Stimulated activated naive CD4-positive, alpha-beta T cell treated with Interleukin-2 at 50 U/mL for 16 hours (primary cell): ENCODE measurements at places on chromosomes 3 and 15.

DNA sequence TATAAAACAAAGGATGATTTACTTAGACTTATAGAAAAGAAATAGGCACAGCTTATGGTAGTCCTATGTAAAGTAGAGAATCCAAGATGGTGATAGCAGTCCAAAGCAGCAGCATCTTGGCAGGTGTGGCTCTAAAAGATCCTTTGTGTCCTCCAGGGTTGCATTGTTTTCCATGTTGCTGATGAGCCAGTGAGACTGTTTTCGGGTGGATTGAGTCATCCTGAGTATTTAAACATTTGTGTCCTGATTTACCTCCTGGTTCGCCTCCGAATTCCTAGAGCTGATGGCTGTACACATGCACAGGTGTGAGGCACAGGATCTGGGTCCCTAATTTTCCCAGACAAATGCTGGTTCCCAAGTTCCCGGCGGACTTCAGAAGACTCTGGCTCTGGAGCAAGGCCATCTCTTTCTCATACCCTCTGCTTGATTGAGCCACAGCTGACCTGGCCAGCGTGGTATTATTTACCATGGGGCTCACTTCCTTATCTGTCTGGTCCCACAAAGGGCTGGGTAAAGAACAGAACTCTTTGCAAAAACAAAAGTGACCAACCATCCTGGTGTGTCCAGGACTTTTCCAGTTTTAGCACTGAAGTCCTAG, 51.0 kb downstream of the ARNT2 start:
- DNase-seq = no peak

GRCh38 chr3:104974316-104974715, 392.4 kb upstream of the ALCAM start:
- no peak for DNase-seq

DNA sequence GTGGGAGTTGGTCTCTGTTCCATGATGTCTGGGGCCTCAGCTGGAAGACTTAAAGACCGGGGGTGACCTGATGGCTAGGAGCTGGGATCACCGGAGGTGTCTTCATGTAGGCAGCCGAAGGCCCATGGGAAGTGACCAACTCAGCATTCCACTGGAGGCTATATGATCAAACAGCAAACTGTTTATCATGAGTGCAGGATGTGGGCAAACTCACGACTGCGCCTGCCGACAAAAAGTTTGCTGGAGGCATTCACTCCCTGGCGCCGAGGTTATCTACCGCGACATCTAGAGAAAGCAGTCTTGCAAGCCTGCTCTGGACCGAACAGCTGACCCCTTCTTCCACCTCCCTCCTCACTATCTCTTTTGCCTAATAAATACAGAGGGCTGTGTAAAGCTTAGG, 62.7 kb upstream of the NR2C2 start:
- peak; percentile 5 for DNase-seq

DNA sequence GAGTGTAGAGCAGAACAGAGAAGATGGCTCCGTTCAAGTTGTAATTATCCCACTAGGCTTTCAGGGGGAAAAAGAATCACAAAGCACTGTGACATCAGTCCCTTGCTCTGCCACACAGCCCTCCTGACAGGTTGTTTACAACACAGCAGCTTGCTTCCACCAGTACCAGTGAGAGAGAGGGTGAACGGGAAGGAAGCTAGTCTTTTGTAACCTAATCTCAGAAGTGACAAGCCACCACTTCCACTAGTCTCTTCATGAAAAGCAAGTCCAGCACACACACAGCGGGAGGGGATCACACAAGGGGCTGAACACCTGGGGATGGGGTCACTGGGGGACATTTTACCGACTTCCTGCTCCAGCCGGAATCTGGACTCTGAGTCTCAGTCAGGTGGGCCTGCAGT, 86.3 kb downstream of the FAM81A start:
- DNase-seq = no peak

GRCh38 chr15:84887938-84888337, 3.5 kb downstream of the SLC28A1 start:
- DNase-seq = no peak

DNA sequence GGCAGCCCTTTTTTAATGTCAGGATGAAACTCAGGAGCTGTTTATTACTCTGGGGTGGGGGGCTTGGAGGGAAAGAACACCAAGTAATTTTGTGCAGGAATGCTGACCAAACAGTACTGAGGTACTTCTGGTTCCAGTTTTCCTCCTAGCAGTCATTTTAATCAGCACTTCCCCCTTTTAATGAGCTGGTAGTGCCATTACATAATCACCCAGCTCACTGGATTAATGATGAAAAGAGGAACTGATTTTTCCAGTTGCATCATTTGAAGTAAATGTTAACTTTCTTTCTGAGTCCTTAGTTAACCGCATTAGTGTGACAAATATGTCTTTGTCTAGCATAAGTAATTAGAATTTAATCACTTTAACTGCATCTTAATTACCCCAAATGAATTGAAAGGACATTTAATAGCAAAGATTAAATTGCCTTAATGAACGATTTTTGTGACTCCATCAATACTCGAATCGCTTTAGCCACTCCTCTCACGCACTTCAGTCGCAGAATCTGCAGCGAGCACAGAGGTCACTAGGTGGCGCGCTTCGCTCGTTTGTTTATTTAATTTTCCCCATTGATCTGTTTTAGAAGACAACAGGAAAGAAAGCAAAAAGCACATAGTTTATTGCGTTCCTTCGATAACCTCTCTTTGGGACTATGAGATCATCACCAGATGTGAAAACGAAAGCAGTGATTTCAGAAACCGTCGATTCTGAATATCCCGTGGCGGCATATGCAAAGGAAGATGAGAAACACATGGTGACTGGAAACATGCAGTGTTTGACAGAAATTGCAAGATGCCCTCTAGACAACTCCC, 9.8 kb downstream of the ONECUT1 start:
- DNase-seq = peak; percentile 57

GRCh38 chr3:12471241-12471640, 13.0 kb upstream of the TSEN2 start:
- DNase-seq = peak; percentile 68

- peak; percentile 26 for DNase-seq
Measured at GRCh38 chr3:184361532-184361931, at the start of the genes CLCN2 and POLR2H. Gene CLCN2, minus strand, starts transcription at chr3:184361605. Its CDS starts 126 bp downstream, at chr3:184361479. Gene POLR2H, plus strand, starts transcription at chr3:184361710. Its CDS starts 1,783 bp downstream, at chr3:184363493.

GRCh38 chr15:77033417-77033728, 37.5 kb downstream of the TSPAN3 start:
- DNase-seq = no peak

DNA sequence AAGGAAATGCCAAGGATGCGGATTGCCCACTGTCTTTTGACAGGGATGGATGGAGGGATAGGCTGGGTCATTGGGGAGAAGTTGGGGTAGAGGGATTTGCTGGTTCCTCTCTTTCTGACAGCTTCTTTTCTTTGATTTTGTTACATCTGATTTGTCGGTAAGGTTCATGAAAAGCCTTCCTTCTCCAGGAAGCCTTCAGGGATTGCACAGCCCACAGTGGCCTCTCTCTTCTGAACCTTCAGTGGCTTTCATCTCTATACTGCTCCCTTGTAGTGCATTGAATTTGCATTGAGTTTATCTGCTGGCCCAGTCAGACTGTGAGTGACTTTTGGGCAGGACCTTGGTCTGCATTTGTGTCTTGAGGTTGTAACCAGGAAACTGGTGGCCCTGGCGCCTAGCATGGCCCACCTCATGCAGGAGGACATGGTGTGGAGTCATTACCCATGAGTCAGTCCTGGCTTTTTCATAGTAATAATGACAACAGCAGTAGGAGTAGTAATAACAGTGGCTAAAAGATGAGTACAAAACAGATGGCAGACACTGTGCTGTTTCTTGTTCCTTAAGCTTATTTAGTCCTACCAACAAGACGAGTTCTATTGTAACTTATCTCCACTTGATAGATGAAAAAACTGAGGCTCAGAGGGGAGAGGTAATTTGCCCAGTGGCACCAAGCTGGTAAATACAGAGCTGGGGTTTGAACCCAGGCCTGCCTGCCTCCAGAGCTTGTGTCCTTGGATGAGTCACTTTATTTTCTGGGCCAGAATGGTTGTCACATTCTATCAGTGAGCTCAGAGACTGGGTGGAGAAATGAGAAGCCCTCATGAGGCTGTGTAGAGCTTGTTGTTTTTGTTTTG, 28.4 kb downstream of the SMAD6 start:
- DNase-seq = no peak

GRCh38 chr3:9951962-9952805, at the start of gene PRRT3:
Gene PRRT3, minus strand, starts transcription at chr3:9952408. Its CDS starts 2,293 bp downstream, at chr3:9950115.
- DNase-seq = peak; percentile 54

DNA sequence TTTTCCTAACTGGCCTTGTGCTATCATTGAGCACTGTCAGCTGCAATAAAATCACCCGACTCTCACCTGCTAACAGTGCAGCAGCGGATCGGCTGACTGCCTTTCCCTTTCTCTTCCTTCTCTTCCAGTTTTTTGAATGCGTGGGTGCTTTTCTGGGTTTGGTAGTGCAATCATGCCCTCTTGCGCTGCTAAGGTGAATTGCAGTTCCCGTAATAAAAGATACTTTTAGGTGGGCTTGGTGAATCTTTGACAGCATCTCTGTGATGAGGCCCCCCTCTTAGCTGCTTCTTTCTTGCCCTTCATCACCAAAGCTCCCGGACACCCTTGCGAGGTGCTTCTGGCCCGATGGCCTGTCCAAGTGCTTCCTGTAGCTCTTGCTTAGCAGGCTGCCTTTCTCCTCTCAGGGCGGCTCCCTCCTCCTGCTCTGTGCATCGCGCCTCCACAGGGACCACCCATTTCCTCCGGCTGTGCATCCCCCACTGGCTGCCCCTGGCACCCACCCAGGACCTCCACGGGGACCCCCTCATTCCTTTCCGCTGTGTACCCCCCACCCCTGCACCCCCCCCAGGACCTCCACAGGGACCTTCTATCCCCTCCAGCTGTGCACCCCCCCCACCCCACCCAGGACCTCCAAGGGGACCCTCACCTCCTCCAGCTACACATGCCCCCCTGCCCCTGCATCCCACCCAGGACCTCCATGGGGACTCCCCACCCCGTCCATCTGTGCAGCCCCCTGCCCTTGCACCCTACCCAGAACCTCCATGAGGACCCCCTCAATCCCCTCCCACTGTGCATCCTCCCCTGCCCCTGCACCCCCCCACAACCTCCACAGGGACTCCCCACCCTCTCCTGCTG, 50.8 kb upstream of the RPL32 start:
- DNase-seq = peak; percentile 13

GRCh38 chr3:185549122-185549521, 3.3 kb downstream of the LIPH start:
- DNase-seq = no peak

GRCh38 chr3:36597422-36597821, 166.9 kb downstream of the DCLK3 start:
- DNase-seq = no peak

DNA sequence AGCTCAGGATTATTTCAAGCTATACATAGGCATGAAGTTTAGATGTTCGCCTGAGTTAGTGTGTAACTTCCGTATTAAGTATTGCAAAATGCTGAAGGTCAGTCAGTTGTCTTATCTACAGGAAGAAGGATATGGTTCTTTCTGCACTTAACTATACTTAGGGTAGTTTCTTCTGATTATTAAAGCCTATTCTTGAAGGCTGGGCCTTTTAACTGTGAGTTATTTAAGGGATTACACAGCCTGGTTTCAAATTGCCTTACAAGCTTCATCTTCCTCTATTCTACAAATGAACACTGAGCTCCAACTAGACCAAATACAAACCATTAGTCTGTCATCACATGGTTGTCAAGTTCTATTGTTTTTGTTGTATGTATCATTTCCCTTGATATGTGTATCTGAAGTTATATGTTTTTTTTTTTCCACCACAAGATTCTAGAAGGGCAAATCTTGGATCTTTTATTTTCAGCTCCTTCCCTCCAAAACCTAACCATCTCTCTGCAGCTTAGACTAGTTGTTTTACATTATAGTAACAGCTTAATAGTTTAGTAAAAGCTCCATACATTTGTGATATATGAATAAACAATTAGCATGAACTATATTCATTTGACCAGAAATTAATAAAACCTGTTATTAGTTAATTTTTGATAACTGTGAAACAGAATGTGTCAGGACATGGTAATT, 272.9 kb upstream of the KCNMB2 start:
- no peak for DNase-seq

DNA sequence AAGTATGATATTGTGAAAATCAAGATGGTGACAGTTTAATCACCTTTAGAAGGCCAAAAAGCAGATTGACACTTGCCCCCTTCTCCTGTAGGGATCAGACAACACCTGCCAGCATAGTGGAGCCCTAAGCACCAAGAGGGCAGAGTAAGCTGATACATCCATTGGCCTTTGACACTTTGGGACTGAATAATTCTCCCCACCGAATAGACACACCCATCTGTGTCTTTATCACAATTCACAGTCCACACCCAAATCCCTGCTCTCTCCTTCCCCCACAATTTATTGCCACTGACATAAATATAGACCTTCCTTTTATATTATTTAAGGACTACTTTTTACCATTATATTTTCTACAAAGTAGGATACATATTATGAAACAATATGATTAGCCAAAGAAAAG, 3.1 kb upstream of the WDR49 start:
- DNase-seq = no peak

GRCh38 chr3:126117212-126117611, 33.3 kb upstream of the SLC41A3 start:
- no peak for DNase-seq

- DNase-seq = no peak
Measured at GRCh38 chr3:112519424-112520001, 20.2 kb upstream of the BTLA start.

DNA sequence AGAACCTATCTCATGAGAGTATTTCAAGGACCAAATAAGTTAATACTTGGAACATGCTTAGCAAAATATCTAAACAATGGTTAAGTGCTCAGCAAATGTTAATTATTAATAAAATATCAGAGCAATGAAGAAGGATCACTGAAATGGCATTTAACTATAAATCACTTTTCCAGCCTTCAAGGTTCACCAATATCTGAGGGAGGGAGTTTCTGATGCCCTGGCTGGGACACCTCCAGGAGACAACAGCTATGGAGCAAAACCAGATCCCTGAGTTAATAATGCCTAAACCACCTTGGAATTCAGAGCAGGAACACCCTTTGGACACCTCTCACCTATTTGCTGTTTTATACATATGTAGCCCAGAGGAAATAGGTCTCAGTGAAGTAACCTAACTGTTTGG, 6.4 kb upstream of the FAM174B start:
- no peak for DNase-seq

- peak; percentile 51 for DNase-seq
Measured at GRCh38 chr3:57756528-57757401, 656 bp downstream of the SLMAP start.

- no peak for DNase-seq
Measured at GRCh38 chr3:159432682-159433340, 555.8 kb upstream of the IL12A start.

DNA sequence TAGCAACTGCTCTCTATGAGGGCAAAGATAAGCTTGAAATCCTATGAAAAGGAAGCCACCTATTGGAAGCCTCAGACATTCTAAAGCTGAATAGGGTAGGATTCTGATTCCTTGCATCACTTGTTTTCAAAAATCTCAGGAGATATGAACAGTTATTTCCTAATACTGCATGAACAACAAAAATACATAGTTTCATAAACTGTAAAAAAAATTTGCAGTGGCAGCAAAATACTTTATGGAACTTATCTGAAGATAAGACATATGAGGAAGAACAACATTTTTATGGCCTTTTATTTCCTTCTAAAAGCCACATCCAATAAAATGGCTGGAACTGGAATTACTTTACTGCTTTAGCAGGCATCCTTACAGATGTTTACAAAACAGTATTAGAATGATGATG, 29.9 kb downstream of the AP3S2 start:
- DNase-seq = no peak
